ENCODE measurements at places on chromosomes 3 and 15.

DNA sequence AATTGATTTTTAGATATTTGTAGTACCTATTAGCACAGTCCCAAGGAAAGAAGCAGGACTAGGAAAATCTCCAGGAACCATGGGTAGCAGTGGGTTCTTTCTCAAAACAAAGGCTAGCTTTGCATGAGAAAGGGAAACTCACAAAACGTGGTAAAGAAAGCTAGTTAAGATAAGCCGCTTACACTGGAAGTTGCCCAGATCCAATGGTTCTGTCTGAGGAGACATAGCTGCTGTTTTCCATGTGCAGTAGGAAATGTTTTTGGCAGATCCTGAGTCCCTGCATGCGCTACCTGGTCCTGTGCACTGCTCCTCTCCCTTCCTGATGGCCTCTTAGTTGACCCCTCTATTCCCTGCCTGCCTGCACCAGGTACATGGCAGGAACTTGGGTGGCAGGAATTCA is 60.4 kb downstream of the TFG start:
- no peak for DNase-seq

GRCh38 chr3:10957976-10958749 is 34.4 kb upstream of the SLC6A1 start:
- no peak for DNase-seq

DNA sequence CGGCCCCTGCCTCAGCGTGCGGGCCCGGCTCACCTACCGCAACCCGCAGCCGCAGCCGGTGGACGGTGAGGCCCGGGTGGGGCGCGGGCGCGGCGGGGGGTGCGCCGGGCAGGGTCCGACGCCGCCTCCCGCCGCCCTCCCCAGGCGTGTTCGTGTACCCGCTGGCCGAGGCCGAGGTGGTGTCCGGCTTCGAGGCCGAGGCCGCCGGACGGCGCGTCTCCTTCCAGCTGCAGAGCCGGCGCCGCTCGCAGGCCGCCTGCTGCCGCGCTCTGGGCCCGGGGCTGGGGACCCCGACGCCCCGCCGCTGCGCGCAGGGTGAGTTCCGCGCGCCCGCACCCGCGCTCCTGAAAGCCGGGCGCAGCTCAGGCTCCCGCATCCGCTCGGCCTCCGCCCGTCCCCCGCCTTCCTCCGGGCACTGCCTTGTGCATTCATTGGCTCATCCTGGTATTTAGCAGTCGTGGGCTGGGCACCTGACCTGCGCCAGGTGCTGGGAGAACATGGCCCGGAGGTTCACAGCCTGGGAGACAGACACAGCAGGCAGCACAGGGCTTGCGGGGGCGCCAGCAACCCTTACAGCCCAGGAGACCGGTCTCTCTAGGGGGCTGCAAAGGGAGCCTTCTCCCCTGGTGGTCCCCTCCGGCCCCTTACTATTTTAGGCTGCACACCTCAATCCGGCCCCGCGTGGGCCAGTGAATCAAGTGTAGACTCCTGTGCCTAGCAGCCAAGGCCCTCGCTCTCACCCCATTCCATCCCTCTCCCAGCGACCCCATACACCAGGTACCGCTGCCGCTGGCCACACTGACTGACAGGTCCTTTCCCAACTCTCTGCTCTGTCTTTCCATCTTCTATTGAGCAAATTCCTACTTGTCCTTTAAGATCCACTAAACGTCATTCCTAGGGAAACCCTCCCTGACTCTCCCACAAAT is 1.5 kb downstream of the VWA5B2 start:
- no peak for DNase-seq

GRCh38 chr3:195065142-195065863 is 205.7 kb downstream of the XXYLT1 start:
- no peak for DNase-seq

DNA sequence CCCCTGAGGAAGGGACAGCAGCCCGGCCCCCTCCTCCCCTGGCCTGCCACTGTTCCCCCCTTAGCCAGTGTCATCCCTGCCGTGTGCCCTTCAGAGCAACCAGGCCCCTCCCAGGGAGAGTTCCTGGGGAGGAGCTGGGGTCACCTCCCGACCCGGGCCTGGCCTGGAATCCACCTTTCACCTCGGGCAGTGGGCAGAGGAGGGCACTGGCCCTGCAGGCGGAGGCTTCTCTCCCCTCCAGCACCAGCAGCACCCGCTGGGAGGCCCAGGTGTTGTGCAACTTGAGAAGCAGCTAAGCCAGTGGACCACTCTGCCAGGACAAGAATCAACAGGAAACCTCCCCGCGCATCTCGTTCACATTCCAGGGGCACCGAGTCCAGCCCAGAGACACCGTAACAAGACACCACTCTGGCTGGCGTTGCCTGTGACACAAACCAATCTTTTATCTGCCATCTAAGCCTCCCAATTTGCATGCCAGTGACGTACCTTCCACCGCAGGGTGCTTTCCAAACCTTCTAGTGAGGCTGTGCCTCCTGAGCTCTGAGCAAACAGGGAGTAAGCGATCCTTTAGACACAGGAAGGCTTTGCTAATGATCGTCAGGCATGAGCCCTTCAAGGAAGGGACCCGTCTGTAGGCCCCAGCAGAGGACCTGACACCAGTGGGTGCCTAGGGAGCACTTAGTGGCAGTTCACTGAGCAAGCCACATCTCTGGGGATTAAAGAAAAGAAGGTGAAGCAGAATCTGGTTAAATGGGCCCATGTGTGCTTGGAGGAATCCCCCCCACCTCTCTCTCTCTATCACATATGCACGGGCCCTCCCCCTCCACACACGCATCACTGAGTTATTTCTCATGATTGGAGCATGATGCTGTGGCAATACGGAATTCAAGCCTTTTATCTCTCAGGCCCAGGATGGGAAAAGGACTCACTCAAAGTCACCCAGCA is 98.9 kb upstream of the TLE3 start:
- peak; percentile 60 for DNase-seq

- no peak for DNase-seq
Measured at GRCh38 chr3:141382571-141382970, 14.3 kb downstream of the ZBTB38 start.

DNA sequence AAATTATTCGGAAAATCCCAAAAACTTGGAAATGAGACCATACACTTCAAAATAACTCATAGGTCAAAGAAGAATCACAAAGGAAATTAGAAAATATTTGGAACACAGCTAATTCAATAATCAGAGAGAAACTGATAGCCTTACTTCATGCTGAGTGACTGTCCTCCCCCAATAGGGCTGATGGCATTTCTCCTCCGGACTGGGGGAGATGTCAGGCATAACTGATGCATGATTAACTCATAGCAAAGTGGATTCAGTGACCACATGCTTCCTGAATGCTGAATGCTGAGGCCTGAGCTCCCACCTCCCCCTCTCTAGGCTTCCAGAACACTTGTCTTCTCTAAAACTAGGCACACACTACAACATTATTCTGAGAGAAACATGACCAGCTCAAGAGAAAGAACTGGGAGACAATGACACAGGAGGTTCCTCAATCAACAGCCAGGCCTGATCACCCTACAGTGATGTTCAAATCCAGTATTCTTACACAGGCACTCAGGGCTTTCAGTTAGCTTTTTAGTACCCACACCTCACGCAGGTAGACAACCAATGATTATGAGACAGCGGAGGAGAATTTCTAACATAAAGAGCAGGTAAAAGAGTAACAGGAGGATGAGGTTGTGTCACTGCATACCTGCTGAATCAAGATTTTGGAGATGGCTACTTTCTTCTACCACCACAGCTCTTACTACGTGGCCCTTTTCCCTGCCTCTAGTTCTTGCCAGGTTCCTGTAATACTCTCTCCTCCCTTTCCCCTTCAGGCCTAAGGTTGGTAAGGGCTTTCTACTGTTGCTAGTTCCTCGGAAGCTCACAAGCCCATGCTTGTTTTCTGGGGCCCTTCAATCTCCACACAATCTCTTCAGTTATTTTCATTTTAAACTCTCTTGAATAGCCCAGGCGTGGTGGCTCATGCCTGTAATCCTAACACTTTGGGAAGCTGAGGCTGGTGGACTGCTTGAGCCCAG is 96.1 kb downstream of the FMN1 start:
- DNase-seq: no peak

GRCh38 chr3:71657831-71658530 is 67.2 kb downstream of the EIF4E3 start:
- no peak for DNase-seq

DNA sequence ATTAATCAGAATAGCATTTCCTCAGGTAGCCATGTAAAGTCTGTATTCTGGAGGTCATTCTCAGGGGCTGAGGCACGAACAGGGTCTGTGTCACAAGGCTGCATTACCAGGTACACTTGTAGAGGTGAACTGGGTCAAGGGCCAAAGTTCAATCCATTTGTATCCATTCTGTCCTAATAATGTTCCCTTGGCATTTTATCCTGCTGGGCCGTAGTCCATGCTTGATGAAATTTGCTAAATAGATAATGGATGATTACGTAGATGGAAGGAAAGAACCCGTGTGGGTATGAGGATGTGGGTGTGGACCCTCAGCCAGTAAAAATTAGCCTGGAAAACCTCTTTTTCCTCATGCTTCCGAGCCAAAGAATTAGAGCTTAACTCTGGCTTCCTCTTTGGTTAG is 785.9 kb downstream of the GRM7 start:
- no peak for DNase-seq

- DNase-seq: peak; percentile 42
Measured at GRCh38 chr15:90221246-90221900, 12.4 kb downstream of the CIB1 start.

GRCh38 chr15:94722024-94722636 is 490.8 kb downstream of the MCTP2 start:
- DNase-seq: no peak

All from CD4-positive, alpha-beta T cell treated with Interleukin-15 for 1 hour (primary cell).